ENCODE measurements at places on chromosomes 16 and 17.

GRCh38 chr16:86529160-86529559 lies 18.8 kb downstream of the FOXF1 start:
- no peak for DNase-seq

DNA sequence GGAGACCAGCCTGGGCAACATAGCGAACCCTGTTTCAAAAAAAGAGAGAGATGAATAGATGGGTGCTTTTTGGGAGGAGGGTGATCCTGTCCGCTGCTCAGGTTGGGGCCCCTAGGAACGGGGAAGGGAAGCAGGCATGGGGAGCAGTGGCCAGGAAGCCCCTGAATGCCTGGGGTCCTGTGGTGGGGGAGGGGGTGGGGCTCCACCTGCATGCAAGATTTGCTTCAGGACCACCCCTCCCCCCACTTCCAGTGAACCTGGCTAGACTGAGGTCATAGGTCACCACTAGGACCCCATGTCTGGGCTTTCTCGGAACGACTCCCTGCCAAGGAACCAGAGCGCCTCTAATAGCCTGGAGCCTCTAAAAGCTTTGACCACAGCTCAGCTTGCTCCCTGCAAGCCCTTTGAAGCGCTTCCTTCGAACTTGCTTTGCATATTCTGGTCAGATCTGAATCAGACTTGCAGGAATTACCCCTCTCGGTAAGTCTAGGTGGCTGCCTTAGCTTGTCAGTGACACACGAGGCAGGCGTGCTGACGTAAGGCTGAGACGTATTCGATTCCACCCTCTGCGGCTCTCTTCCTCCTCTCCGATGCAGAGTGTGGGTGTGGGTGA lies 3.7 kb downstream of the SOCS3 start:
- DNase-seq = no peak

DNA sequence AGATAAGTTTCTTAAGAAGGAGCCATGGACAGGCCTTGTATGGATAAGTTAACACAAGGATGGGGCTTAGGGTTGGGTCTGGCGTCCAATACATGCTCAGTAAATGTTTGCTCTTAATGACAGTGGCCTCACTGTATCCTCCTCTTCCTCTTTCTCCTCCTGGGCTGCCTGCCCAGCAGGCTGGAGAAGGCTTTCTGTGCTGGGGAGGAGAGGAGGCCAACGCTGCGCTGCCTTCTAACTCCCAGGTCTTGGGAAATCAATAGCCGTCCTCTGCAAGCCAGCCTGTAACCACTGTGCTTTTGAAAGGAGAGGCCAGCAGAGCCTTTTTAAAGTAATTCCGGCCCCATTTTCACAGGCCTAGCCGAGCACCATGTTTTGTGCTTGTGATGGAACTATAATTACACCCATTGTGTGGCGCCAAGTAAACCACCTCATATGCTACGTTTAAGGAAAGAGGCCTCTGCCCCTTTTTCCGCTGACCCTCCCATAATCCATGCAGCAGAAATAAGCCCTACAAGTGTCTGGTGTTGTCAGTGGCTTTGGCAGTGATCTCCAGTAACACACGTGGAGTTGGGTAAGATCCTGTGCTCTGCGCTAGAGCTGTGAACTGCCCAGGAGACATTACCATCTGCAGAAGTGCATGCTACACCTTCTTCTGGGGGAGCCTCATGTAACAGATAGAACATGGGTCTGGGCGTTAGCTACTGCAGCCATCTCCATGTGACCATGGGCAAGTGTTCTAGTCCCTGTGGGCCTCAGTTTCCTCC lies 368.2 kb downstream of the SNX29 start:
- no peak for DNase-seq

GRCh38 chr17:70608193-70608592 lies 438.9 kb downstream of the KCNJ2 start:
- DNase-seq = no peak

DNA sequence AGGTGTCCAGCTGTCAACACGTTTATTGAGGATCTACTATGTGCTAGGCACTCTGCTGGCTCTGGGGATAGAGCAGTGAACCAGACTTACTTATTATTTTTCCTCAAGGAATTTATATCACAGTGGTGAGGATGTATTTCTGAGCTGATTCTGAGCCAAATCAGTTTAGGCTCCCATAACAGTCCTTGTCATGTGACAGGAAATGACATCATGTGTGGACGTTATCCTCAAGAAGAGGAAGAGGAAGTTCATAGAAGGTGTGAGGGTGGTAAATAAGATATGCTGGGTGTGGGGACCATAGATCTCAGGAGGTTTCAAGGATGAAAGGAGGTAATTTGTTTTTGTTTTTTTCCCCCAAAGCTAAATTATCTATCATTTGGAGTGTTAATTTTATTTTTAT lies 873.5 kb upstream of the EEF2KMT start:
- no peak for DNase-seq

GRCh38 chr17:39757176-39757662 lies 19.5 kb downstream of the GRB7 start:
- no peak for DNase-seq

DNA sequence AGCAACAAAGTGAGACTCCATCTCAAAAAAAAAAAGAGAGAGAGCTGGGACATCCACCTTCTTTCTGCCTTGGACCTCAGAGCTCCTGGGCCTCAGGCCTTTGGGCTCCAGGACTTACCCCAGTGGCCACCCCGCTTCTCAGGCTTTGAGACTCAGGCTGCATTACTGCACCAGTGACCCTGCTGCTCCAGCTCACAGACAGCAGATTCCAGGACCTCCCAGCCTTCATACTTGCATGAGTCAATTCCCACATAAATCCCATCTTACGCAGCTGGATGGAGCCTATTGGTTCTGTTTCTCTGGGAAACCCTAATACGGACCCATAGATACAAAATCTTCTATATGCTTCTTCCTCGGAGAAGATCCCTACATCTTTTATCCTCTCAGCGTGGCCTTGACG lies 2.1 kb upstream of the CEP295NL start:
- no peak for DNase-seq

GRCh38 chr17:74840989-74841666 lies 18.6 kb downstream of the GRIN2C start:
- no peak for DNase-seq

DNA sequence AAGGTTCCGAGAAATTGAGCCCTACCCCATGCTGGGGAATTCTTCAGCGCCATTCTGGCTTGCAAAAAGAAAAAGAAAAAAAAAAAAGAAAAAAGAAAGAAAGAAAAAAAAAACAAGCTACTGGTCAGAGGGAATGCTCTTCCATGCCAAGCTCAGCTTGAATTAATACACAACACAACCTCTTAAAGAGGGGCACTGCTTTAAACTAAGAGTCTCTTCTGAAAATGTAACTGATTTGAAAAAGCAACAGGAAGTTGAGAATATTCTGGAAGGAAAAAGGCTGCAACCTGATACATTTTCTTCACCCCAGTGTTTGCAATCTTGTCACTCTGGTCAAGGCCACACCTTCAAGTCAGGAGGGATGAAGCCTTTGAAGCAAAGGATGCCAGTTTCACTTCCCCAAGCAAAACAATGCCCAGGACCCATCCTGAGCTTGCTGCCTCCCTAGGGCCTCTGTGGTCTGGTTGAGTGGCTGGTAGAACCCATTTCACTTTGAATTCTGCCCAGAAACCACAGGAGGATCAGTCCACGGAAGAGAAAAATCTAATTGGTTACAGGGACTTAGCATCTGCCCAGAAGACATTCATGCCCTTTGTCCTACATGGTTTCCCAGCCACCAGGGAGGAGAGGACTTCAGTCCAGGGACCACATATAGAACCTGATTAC lies 389.7 kb downstream of the SOX9 start:
- DNase-seq = no peak

- DNase-seq = no peak
Measured at GRCh38 chr17:17313350-17313991, 10.3 kb downstream of the NT5M start.

- no peak for DNase-seq
Measured at GRCh38 chr17:27265333-27265732, 28.6 kb upstream of the WSB1 start.

DNA sequence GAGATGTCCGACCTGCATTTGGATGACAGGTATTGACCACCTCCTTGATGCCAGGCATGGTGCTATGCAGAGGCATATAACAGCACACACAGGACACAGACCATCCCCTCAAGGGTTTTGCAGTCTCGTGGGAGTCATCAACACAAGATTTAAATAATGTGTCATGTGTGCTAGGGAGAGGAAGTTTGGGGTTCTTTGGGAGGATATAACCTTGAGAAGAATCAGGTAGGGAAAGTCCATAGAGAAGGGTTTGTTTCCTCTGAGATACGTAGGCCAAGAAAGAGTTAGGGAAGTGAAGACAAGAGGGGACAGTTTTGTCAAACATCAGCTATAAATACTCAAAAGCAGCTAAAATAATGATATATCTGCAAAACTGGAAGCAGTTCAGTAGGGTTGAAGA lies 215.9 kb upstream of the RBFOX1 start:
- no peak for DNase-seq

- DNase-seq = no peak
Measured at GRCh38 chr17:45814622-45815606, 29.8 kb upstream of the SPPL2C start.

- DNase-seq = no peak
Measured at GRCh38 chr16:83661656-83662055, 146.1 kb upstream of the HSBP1 start.

GRCh38 chr16:82079892-82080291 lies 44.8 kb downstream of the HSD17B2 start:
- no peak for DNase-seq

GRCh38 chr17:39867880-39868553 lies at the start of gene ZPBP2:
ZPBP2 (plus strand) TSS chr17:39868202; CDS start chr17:39868355, 153 bp downstream.
- no peak for DNase-seq

DNA sequence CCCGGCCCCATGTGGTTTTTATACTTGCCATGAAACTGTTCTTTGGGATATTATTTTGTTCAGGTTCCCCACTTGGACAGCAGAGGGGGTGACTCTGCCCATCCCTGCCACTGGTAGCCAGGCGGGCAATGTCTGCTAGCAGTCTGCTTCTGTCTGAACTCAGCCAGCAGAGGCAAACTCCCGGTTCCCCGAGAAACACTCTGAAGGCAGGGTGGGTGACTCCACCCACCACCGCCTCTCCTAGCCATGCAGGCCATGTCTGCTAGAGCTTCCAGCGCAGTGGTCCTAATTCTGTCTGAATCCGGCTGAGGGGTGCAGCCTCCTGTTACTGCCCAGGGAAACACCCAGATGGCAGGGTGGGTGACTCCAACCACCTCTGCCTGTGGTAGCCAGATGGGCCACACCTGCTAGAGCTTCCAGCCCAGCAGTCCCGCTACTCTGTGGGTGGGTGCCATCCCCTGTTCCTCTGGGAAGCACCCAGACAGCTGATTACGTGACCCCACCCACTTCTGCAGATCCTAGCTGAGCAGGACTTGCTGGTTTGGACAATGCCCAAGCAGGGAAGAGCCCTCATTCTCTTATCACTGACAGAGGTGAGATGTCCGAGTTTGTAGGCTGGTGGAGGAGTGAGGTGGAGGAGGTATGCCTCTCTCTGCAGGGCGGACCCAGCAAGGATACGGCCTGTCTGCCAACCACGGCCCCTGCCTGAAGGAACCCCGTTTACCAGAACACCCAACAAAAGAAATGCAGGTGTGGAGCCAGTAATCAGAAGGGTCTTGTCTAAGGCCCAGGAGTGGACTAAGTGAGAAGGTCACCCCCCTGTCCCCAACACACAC lies 22.4 kb downstream of the NLRP1 start:
- DNase-seq = no peak

DNA sequence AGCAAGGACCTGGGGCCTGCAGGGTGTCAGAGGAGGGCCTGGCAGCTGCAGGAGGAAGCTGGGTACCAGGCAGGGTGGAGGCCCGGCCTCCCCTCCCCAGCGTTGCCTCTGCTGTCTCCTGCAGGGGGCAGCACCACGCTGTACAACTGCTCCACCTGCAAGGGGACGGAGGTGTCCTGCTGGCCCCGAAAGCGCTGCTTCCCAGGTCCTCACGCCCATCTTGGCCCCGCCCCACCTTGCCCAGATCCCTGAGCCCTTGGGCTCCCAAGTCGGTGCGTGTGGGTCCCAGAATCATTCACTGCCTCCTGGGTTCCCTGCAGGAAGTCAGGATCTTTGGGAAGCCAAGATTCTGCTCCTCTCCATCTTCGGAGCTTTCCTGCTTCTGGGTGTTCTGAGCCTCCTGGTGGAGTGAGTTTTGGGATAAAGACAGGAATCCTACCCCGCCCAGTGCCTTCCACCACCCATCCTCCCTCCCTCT lies 1.2 kb downstream of the TMEM95 start:
- DNase-seq = peak; percentile 77

- DNase-seq = peak; percentile 18
Measured at GRCh38 chr17:76681222-76682137, 29.3 kb downstream of the MXRA7 start.

- DNase-seq = no peak
Measured at GRCh38 chr16:55263271-55264250, 60.4 kb upstream of the IRX6 start.

DNA sequence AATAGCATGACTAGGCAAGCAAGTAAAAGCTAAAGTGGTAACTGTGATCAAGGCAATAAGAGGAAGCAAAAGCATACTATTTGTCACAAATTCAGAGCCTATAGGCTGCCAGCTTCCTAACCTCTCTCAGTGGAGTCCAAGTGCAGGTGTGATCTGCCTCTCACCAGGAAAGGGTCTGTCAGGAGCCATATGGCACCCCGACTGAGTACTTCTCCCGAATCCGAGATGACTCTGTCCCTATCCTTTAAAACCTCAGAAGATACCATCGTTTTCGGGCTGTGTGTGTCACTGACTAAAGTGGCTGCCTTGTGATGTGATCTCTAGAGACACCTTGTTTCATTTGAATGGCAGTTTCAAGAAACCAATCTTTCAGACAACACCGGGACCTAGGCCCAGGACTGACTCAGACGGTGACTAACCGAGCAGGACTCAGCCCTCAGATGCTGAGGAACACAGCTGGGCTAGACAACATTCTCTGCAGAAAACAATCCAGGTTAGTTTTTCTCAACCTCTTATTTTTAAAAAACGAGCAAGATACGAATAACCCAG lies 63.6 kb downstream of the SMG6 start:
- DNase-seq = no peak

DNA sequence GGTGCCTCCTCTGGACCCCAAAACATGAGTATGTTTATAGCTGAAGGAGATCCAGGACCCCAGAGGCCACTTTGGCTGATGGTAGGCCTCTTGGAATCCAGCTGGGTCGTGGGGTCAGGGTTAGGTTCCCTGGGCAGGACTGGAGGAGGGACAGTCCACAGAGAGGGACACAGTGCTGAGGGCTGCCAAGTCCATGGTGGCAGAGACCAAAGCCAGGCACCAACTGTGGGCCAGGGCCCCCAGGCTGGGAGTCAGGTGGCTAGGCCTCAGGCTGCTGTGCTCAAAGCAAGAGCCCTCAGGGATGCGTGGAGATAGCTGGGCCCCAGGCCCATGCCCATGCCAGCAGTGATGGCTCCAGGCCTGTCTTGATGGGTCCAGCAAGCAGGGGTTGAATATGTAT lies 44.1 kb downstream of the RAB11FIP4 start:
- no peak for DNase-seq

- no peak for DNase-seq
Measured at GRCh38 chr17:48299760-48300159, 130.3 kb downstream of the SKAP1 start.
